ENCODE measurements at places on chromosomes 7 and 10.

DNA sequence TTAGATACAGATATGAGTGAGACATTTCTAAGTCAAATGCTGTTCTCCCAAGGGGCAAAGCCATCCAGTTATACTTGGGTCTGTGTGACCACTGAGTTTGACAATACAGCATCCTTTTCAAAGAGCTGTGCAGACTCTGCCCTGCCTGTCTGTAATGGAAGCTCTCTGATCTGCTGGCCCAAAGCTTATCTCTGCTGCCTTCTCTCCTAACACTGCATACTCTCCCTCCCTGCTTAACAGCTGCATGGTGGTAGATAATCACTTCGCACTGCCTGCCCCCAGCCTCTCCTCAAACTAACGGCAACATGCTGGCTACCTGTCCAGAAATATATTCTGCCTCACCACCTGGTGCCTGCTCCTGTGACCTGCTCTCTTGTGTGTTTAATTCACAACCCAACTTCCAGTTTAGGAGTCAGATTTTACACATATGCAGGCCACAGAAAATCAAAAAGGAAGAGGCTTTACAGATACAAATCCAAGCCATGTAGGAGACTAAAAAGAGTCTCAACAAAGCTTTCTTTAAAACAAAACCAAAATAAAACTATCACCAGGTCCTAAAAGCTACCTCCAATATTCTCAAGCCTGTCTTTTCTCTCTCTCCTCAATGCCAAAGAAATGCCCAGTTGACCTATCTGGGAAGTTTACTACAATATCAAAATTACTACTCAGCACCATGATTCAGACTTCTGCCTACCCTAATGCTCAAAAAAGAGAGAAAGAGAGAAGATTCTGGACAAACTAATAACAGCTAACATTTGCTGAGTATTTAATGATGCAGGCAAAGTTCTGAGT is 145.6 kb downstream of the RELN start:
- DNase-seq: no peak

GRCh38 chr10:110857265-110858171 is 14.2 kb upstream of the PDCD4 start:
- no peak for DNase-seq

DNA sequence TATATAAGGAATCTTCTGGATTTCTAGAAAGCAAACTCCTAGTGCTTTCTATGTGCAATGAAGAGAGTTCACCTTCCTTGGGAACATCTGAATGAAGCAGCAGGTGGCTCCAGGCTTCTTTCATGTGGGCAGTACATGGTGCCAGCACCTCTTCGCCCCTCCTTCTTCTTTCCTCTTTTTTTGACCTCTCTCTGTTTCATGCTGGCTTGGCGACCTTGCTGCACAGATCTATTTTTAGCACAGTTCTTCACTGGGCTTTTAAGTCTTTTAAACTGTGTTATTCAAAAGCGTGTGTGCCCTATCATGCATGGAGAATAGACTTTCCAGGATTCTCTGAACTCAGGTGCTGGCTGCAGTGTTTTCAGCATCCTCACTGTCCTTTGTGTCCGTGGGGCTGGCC is 400.3 kb upstream of the PRKCQ start:
- DNase-seq: no peak

DNA sequence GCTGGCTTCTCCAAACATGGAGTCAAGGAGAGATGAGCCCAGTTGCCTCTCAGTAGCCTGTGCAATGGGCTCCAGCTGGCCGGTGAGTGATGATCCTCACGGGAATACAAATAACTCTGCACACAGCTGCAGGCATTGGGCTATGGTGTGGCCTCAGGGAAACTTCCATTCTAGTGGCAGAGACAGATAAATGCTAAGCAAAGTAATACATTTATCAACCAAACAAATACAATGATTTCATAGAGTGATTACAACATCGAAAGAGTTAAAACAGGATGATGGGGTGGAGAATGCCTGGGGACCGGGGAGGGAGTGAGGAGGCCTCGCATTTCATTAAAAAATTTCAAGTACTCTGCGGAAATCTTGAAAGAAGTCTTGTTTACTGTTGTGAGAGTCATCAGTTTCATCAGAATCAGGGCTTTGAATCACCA is 15.0 kb upstream of the AKR1B1 start:
- DNase-seq: no peak

- DNase-seq: no peak
Measured at GRCh38 chr10:75663947-75664664, 232.7 kb downstream of the LRMDA start.

DNA sequence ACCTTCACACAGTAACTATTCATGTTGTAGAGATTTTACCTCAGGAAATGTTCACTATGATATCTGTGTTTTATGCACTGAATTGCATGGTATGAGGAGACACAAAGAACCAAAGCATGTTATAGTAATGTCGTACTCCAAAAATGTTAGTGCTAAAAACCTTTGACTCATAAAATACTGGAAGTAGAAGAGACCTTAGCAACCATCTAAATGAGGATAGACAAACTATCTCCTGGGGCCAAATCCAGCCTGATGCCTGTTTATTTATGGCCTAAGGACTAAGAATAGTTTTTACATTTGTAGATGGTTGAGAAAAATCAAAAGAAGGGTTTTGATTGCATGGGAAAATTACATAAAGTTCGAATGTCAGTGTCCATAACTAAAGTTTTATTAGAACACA is 535.1 kb downstream of the INHBA start:
- DNase-seq: no peak

DNA sequence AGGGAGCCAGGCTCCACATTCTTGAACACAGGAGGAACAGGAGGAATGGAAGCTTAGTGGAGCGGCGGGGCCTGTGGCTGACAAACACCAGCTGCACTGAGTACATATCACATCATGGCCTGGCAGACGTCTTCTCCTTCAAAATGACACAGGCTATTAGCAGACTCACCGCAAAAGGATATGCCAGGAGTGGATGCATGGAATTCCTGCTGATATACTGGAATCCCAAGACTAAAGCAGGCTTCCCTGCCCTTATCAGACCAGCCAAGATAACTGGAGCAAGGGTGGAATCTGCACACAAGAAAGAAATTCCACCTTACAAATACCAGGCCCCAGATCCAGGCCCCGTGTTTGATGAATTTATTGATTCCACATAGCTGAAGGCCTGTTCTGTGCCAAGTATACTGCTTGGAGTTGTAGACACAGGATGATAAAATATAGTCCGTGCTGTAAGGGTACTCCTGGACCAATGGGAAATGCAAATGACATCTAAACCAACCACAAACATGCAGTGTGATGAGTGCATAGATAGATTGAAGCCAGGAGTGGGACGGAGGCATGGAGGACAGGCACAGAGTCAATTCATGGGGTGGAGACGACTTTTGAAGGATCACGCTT is 480.5 kb upstream of the ZMIZ1 start:
- no peak for DNase-seq

GRCh38 chr10:129936266-129936922 is 27.7 kb downstream of the EBF3 start:
- no peak for DNase-seq

GRCh38 chr7:36732806-36733205 is 8.5 kb upstream of the AOAH start:
- DNase-seq: no peak

GRCh38 chr7:17466216-17466615 is 167.8 kb downstream of the AHR start:
- no peak for DNase-seq

DNA sequence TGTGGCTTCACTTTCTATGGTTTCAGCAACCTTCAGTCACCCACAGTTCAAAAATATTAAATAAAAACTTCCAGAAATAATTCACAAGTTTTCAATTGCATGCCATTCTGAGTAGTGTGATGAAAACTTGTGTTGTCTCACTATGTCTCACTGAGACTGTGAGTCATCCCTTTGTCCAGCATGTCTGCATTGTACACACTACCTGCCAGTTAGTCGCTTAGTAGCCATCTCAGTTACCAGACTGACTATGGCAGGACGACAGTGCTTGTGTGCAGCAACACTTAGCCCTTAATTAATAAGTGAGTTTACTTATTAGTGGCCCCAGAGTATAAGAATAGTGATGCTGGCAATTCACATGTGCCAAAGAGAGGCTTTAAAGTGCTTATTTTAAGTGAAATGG is 22.5 kb downstream of the CCDC186 start:
- DNase-seq: no peak

- DNase-seq: no peak
Measured at GRCh38 chr7:100371561-100372171, 1.6 kb upstream of the PILRA start.

DNA sequence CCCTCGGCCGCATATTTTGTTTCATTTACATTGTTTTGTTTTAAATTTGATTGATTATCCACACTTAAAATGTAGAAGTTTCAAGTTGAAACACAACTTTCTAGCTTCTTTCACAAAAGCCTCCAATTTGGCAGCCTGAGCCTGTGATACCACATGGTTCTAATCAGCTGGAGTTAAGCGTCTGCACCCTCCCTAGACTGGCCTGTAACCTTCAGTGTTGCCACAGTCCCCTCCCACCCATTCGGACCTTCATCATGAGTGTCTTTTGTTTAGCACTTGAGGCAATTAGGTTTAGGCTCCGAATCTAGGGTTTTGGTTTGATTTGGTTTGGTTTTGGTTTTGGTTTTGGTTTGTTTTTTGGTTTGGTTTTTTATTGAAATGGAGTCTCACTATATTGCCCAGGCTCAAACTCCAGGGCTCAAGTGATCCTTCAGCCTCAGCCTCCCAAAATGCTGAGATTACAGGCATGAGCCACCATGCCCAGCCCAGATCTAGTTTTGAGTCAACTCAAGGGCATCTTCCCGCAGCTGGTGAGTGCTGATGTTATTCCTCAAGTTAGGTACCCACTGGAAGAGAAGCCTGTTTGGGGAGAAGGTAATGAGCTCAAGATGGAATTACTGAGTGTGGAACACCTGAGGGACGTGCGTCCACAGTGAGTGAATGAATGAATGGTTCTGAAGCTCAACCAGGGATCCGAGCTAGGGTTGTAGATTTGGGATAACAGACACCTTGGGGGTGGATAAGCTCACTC is 201.4 kb downstream of the HECW1 start:
- no peak for DNase-seq

DNA sequence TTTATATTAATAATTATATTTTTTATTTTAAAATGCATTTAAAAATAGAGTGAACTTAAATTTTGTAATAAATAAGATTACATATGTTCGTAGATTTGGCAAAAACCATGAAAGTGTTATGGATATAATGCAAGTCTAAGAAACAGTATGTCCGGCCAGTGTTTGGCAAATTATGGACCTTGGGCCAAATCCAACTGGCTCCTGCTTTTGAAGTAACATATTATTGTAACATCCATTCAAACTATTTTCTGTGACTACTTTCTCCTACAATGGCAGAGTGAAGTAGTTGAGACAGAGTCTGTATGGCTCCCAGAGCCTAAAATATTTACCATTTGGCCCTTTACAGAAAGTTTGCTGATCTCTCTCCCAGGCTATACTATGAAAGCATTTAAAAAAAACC is 38.9 kb downstream of the TMEM229A start:
- DNase-seq: no peak

DNA sequence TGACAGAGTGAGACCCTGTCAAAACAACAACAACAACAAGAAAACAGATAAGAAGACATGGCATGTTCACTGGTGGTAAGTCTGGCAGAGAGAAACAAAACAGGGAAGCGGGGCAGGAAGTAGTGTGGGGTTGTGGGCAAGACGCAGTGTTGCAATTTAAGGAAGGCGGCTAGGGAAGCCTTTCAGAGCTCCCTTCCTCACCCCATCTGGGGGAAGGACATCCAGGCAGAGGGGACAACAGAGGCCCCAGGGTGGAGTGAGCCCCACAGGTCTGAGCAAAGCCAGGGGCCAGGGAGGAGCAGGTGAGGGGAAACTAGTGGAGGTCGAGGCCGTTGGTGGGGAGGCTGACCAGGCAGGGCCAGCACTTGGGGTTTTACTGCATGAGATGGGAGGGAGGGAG is 16.8 kb downstream of the LAT2 start:
- DNase-seq: peak; percentile 89

DNA sequence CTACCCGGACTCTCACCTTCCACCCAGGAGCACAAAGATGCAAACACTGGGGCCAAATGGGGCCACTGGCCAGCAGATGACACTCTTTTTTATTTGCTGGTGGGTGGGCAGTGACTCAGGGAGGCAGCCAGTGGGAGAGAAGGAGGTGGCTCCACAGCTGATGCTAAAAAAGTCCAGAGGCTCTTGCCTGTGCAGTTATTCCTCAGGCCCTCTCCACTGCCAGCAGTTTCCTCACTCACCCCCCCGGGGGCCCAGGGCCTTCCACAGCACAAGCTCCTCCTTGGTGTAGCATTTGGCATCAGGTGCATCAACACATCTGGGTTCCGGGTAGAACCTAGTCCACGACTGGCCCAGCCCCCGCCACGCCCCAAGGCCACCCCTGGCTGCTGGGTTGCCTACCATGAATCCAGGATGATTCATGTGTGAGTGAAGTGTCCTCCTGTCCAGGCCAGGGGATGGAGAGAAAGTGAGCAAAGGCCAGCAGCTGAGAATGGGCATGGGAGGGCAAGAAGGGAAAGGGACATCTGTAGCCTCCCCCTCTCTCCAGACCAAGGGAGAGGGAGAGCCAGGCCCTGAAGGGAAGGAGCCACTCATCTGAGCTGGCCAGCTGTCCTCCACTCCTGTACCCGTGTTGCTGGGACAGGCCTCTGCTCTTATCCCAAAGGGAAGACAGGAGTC is 1.7 kb upstream of the KCNH2 start:
- DNase-seq: no peak

DNA sequence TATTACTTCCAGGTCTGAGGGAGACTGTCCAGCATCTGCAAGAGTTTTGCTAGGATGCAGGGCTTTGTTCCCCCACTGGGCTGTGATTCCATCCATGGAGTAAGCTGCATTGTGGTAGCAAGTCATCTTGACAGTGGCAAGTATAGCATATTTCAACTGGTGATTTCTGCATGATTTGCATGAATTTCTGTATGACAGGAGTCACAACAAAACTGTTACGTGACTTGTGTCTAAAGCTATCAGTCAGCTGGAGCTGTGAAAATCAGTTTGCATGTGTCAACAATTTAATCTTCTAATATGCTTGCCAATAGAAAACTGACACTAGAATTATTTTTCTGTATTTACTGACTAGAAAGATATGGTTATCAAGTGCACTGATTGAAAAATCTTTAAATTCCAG is 344.3 kb downstream of the AUTS2 start:
- DNase-seq: no peak

DNA sequence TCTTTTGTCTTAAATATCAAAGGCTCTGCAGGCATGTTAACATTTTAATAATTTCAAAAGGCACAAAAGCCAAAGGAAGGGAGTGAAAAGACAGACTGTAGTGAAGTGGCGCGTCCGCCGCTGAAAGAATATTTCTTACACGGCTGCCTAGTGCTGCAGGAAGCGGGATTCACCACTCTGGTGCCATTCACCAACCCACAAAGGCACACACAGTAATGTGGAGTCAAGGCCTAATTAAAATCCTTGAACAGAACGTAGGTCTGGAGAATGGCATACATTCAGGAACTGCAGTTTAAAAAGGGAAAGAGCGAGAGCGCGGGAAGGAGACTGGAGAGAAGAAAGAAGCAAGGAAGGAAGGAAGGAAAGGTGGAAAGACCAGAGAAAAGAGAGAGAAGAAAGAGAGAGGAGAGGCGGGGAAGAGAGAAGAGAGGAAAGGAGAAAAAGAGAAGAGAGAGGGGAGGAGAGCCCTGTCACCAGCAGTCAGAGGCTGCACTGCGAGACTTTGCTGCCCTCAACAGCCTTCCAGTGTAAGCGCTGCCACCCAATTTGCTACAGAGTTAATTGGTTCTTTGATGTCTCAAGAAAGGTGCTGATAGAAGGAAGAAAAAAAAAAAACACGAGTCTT is 554.0 kb downstream of the MDFIC start:
- no peak for DNase-seq

GRCh38 chr7:26186364-26187311 is 13.9 kb downstream of the HNRNPA2B1 start:
- no peak for DNase-seq

GRCh38 chr10:47167591-47167990 is 132.4 kb upstream of the GDF10 start:
- no peak for DNase-seq

Data from AML-193 (cell line).